Activated T-helper 9 cell treated with anti-CD3 and anti-CD28 coated beads, Interleukin-2, amount 50 U/mL, for 16 hours (primary cell): ENCODE measurements at places on chromosomes 4 and X.

- DNase-seq = no peak
Measured at GRCh38 chr4:45477311-45477733, 646.5 kb downstream of the GABRG1 start.

- no peak for DNase-seq
Measured at GRCh38 chr4:3879681-3880614, 113.8 kb downstream of the ADRA2C start.

DNA sequence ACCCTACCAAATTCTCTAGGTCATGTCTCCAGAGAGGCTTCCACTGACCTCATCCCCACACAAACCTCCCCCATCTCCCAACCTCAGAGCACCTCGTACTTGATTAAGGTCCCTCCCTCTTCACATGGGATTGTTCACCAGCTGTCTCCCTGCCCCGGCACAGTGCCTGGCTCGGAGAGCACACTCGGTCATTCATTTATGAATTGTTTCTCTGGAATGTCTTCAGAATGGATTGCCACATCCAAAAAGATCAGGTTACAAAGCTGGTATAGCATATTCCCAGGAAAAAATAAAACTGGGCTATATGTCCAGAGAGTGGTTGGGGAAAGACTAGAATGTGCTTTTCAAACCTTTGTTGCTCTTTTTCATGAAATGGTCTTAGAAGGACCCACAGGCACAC lies 21.6 kb downstream of the JAKMIP1 start:
- no peak for DNase-seq

GRCh38 chrX:17376431-17377077 lies 1.6 kb downstream of the NHS start:
- no peak for DNase-seq

- DNase-seq = no peak
Measured at GRCh38 chrX:150558424-150558823, 10.0 kb upstream of the MTM1 start.

DNA sequence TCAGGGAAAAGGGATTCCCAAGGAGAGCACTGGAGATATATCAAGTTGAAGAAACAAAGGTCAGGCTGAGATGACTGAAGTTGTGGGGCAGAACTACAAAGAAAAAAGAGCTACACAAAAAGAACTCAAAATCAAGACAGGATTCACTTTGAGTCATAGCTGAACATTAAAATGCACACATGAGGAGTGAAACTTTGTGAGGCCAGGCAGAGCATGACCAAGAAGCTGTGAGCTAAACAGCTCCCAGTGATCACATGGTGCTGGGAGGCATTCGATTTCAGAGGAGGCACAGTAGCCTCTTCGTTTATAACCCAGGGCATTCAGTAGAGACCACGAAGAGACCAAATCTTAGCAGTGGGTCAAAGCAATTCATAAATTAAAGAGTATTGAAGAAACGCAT lies 145.3 kb downstream of the ATRX start:
- no peak for DNase-seq

DNA sequence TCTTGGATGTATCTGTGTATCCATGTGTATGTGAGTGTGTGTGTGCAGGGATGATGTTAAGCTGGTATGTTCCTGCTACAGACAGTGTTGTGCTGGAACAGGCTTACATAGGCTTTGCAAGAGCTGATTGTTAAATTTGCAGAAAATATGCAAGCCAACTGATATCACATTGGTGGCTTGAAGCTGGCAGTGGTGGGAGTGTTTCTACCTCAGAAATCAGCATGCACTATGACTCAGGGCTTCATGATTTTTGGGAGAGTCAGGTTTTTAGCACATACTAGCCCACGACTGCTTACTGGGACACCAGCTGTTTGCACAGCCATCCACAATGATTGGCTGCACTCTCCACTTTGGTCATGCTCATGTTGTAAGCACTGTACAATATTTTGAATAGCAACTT lies 261.8 kb downstream of the DHX15 start:
- no peak for DNase-seq

DNA sequence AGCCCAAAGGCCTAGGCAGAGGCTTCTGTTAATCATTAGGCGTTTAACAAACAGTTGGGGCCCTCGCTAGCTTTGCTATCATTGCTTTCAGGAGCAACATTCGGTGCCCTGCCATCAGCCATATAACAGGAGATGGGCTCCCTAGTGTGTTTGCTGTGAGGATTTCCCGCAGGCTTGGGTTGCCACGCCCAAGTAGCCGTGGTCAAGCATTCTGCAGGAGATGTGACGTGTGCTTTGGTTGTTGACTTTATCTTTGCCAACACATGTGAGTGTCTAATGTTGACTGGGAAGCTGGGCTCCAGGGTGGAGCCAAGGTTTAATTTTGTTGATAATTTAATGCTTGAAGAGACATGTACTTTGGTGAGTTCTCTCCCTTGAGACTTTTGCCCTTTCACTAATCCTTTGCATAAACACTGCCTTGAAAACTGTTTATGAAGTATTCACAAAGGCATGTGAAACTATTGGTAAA lies 184.6 kb upstream of the KIT start:
- no peak for DNase-seq

GRCh38 chr4:24042094-24042493 lies 152.2 kb upstream of the PPARGC1A start:
- no peak for DNase-seq
